ENCODE measurements at places on chromosomes 3 and 15. TPM values are rescaled to one million over a fixed set of nuclear protein-coding genes. Genes with fewer than 3 reads are reported as not detected.

- no peak for DNase-seq
These were observed 507.8 kb downstream of the TUSC7 start for GRCh38 chr3:117217355-117217754.

- no peak for DNase-seq
These were observed 72.3 kb upstream of the LRIG1 start for GRCh38 chr3:66572938-66573710.

TMEM42 gene
- total RNA-seq: 9.7 TPM

XXYLT1 gene
- 5.0 TPM for total RNA-seq

DNA sequence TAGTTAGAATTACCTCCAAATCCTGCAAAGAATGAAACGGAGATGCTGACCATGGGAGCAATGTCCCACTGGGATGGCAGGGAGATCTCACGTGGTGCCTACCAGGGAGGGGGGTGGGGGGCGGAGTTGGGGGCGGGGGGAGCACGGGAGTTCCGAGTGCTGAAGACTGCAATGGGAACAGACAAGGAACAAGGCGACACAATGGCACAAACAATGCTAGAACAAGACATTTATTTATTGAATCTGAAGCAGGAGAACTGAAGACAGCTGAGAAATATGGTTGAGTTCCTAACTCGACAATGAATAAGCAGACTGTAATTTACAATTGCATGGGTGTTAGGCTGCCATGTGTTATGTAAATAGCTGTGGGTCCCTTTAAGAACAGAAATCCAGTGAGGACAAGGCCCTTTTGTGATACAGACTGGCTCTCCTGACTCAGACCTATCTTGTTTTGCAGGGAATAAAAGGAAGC, 91.2 kb downstream of the AQP9 start:
- DNase-seq: no peak

LRRN1 gene
- total RNA-seq: 0.35 TPM

TRPM1 gene
- total RNA-seq: not detected

GRCh38 chr3:50572801-50573371, 3.6 kb downstream of the HEMK1 start:
- peak; percentile 69 for DNase-seq

DNA sequence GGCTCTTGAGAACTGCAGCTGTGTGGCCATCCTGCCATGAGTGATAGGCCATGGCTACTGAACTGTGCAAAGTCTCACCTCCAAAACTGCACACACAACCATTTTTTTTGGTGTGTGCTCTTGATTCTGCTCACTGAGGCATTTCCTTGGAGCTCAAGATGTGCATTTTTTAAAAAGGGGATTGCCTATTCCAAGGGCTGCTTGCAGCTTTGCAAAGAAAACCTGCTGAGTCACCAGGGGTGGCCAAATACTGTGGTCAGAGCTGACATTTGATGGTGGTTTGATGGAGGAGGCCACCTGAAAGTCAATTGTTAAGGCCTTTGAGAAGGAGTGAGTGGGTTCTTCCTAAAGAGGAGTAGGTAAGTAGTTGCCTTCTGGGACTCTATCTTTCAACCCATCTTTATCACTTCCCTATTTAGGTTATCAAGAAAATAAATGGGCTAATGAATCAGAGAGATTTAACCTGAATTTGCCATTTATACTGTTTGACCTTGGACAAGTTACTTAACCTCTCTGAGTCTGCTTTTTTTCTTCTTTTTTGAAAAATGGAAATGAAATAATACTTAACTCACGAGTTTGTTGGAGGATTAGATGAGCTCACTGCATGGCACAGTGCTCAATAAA, 87.9 kb downstream of the CHST2 start:
- no peak for DNase-seq

DNA sequence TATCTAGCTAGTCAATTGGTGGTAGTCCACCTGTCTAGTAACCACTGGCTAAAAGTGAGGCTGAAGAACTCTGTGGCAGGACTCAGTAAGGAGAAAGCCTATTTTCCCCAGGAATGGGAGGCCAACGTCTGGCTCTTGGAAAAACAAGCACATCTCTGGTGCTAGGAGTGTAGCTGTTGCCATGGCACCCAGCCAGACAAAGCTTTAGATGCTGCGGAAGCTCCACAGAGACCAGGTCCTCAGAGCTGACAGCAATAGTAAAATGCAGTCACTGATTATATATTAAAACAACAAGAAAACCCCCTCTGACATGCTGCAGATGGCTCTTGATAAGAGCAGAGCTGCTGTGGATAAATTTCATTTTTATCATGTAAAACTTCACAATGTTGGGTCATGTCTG, 124.9 kb upstream of the STRIT1 start:
- DNase-seq: no peak

MBNL1 gene
- 289 TPM for total RNA-seq

- DNase-seq: no peak
These were observed 69.5 kb upstream of the EPHB3 start for GRCh38 chr3:184491867-184492615.

GRCh38 chr15:88316586-88316985, 60.0 kb upstream of the NTRK3 start:
- DNase-seq: no peak

DNA sequence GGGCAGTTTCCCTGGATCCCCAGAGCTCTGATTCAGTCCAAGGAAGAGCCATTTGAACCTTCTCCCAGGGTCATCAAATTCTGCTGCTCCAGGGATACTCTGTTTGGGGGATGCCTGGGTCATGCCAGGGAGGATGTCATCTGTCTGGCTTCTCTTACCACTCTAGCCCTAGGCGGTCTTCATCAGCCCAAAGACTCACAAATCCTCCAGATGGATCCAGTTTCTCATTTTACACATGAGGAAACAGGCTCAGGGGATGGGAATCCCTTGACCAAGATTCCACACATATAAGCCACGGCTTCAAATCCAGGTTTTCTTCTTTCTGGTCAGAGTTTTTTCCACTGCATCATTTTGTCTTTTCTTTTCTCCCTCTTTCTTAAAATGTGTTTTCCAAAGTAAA, 36.7 kb downstream of the SLC28A1 start:
- DNase-seq: no peak

NFKBIZ gene
- total RNA-seq: 76.5 TPM

GRCh38 chr3:20320489-20320888, 134.5 kb upstream of the SGO1 start:
- DNase-seq: no peak

DNA sequence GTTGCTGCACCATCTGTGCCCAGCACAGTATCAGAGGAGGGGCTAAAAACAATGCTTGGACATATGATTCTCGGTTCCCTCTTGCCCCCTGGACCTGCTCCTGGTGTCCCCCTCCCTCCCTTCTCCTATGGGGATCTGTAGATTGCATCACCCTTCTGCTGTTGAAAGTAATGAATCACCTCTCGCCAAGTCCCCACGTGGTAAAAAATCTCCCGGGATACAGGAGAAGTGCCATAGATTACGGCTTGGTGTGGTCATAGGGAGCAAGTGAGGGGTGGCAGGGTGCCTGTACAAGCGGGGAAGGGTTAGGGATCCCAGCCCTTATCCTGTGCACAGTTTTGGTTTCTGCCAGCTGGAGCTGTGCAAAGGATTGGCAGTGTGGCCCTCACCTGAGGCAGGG, 37.7 kb downstream of the AMOTL2 start:
- DNase-seq: no peak

THSD4 gene
- 0.08 TPM for total RNA-seq
